GDM1 (cell line): ENCODE measurements at places on chromosomes 7 and 10.

GRCh38 chr10:132848291-132848701 is 62.3 kb upstream of the NKX6-2 start:
- no peak for DNase-seq

- no peak for DNase-seq
Observed at GRCh38 chr10:85623342-85623741, 743.3 kb downstream of the GRID1 start.

GRCh38 chr7:91357379-91357778 is 93.1 kb downstream of the FZD1 start:
- no peak for DNase-seq

DNA sequence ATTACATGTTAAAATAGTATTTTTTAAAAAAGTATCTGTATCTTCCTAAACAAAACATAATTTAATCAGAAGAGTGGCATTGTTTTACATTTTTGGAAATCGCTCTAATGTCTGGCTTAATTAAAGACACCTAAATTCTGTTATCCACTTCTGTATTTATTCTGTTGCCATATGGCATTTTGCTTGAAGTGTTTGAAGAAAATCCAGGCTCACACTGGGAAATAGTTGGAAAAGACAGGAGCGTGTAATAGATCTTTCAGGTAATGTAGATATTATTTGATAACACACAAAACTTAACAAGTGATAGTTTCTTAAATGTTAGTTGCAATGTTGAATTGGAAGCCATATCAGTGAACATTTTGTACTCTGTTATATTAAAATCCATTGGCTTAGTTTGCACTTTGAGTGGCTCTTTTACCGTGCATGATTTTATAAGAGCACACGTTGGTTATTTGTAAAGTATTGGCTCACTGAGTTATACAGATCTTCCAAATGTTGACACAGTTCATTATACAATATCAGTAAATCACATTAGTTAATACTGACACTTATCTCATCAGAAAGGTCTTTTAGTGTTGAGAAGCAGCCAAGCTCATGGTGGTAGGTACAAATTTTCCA is 128.4 kb upstream of the NPVF start:
- no peak for DNase-seq

DNA sequence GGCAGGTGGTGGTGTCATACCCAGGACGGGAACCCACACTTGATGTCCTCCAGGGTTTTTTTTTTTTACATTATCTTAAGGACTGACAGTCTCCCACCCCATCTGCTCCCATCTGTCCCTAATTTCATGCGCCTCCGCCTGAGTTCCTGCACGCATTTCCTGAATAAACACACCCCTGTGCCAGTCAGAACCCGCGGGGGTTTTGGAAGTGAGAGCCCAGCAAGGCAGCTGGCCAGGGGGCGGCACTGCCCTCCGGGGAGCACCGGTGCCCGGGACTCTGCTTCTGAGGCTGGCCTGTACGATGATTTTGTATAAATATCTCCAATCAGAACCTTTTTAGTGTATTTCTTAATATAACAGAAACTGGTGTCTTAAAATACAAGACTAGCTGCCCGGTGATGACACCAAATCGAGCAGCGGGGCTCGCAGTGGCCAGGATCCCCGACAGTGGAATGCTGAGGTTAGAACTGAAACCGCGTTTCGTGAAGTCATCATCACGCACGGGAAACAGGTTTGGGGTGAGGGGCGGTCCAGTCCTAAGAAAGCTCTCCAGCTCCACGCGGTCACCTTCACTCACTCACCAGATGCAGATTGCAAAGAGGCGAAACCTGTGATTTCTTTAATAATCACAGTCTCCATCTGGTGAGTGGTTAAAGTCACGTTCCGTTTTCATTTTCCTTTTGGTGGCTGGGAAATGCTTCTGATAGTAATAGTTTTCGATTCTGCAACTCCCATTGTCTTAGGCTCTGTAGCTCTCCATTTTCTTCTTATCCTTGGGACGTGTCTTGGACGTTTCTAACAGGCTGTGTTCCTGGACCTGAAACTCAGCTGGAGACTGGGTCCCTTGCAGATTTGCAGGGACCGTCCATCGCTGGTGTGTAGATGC is 19.7 kb downstream of the BNIP3 start:
- DNase-seq: no peak

DNA sequence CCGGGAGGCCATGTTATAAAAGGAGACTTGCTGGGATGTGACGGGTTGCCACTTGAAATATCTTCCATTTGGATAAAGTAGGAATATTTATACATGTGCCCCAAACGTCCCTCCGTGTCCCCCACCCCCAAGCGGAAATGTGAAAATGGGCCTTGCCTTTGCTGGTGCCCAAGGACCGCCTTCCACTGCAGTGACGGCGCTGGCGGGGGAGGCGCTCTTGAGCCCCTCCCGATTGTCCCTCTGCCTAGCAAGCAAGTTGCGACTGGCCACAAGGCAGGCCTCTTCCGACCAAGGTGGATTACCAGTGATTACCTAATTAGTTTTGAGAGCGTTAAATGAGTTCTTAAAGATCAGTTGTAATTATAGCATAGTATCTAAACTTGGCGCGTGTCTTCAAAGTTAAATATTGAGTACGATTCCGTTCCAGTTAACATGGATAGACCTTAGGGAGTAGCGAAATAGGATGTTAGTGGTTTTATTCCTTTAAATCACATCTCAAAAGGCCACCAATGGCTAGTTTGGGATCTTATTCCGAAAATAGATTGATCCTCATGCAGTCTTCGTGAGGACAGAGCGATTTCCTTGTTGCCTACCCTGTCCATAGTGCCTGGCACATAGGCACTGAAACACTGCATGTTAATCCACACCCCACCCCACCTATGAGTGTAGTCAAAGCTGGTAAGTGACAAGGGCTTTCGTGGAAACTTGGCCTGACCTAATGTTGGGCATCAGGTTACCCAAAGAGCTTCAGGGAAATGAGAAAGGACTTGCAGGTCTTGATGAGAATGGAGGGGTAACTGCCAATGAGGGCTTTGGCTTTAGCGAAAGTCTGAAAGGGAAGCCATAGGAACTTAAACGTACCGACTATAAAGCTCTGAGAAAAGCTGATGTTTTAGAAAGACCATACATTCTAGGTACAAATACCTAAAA is 1.1 kb downstream of the PPIA start:
- DNase-seq: peak; percentile 67

DNA sequence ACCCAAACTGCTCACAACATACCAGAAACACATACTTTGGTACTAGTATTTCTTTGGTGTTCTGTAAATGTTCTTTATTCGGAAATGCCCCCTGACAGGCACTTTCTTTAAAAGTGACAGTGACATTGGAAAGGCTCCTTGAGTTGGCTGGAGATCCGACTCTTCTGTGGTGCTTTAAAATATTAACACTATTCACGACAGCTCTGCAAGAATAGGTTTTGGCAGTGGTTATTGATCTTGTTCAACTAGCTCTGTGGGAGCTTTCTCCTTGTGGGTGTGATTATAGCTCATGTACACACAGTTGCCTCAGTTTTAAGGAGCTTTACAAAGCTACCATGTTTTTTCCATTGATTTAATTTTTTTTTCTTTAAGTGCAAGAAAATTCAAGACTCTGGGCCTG is 30.3 kb upstream of the SLC39A12 start:
- no peak for DNase-seq

GRCh38 chr10:29783201-29783947 is 148.6 kb upstream of the SVIL start:
- DNase-seq: no peak

DNA sequence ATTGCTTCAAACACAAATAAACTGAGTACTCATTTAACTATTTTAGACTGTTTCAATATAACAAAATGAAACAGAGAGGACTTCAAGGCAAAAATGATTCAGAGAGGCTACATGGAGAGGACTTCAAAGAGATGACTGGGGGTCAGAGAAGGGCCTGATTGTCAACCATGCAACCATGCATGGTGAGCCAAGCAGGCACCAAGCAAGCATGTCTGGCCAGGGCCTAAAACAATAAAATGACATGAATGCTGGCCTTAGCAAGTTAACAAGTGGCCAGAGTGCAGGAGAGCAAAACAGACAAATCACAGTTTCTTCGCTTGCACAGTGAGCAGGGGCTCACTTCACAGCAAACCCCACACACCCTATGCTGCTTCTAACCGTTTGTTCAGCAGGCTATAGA is 356.5 kb upstream of the MTPN start:
- no peak for DNase-seq

- no peak for DNase-seq
Observed at GRCh38 chr10:50336140-50336539, 84.8 kb upstream of the ASAH2 start.

DNA sequence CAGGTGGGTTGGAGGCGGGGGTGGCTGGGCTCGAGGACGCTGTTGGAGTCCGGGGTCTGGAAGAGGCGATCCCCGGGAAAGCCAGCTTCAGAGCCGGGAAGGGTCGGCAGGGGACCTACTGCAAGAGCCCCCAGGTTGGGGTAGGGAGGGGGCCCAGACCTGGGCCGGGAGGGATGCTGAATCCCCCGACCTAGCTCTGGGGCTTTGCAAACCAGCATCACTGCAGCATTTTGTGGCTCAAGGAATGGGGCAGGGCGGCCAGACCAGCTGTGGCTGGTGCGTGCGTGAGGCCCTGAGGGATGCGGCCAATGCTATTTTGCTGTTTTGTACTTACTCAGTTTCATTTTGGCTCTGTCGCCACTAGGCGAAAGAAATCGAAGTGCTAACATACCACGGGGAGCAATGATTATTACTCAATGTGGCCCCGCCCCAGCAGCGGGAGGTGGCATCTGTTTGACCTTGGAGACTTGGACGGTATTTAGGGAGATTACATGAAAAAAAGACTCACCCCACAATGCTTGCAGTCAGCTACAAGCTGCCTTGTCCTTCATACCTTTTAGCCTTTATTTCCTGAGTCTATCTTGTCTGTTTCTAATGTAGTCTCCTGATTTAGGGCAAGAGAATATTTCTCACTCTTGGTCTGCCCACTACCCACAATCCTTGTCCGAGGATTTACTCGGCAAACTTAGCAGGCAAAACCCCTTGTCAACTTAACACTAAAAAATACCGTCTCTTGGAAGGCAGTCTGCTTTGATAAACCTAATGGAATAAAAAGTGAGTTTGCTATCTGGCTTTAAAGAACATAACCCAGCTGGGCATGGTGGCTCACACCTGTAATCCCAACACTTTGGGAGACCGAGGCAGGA is 16.2 kb downstream of the HSPB1 start:
- DNase-seq: peak; percentile 30

- DNase-seq: no peak
Observed at GRCh38 chr7:125529249-125529648, 599.6 kb upstream of the POT1 start.

DNA sequence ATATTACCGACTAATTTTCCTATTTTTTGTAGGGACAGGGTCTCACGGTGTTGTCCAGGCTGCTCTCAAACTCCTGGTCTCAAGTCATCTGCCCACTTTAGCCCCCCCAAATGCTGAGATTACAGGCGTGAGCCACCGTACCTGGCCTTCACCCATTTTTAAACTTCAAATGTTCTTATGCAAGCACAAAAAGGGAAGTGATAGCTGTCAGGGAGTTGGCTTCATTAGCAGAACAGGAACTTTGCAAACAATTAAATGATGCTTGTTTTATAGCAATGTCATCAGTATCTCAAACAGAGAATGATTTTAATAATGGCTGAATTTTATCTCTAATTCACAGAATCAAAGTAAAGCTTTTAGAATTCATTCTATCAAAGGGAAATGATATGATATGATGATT is 49.8 kb upstream of the FAM171A1 start:
- no peak for DNase-seq

DNA sequence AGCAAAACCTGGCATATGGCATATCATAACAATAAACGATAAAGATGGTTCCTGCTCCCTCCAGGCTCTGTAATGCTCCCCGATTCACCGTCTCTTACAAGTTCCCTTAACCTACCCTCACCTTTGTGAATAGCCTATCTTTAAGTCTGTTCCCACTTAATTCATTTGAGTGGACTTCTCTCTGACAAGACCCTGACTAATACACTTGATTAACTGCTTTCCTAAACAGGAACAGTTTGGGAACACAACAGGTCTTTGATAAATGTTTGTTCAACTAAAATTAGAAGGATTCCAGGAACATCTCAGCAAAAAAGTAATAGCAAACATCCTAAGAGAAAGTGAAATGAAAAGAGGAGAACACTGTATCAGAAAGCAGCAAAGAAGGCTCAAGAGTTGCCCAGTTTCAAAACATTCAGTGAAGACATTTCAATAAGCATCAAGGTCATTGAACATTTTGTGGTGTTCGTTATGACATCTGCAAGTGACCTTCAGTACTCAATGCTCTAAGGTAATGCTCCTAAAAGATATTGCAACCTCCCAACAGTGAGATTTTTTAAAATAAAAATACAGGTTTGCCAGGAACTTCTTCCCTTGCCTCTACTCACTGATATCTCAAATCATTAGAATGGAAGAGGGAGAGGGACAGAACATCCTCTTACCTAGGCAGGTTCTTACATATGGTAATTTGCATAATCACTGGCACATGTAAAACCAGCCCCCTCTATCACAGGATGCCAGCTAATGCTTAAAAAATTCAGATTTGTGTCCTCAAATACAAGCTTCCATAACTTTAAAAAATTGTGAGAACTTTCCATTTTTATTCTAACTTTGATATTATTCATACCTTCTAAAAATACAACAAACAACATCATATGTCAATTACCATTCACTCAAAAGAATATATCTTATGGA is 11.4 kb upstream of the ARHGAP12 start:
- no peak for DNase-seq

DNA sequence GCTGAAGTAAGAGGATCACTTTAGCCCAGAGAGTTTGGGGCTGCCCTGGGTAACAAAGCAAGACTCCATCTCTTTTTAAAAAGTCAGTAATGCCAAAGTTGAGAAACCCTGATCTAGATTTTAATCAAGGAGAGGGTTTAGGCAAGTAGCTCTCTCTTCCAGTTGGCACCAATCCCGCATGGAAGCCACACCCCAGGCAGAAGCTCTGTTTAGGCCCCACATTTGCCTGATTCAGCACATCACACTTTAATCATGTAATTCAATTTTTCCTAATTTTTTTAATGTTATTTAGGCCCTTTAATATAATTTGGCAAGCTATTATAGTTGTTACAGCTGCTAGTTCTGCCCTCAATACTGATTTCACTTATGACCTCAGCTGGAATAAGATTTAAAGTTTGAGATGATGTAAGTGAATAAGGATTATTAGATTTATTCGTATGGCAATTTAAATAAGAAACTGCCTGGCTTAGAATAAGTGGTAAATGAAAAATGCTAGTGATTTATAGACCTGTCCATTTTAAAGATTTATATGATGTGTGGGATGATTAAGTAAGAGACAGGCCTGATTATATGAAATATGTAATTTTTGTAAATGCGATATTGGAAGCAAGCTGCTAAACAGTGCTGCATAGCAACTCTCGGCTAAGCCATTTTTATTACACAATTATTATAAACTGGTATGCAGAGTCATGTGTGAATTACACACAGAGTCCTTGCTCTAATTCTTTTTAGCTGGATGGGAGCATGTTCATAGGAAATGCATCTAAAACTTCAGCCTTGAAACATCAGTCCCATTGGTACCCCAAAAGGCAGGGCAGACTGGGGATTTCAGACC is 80.2 kb upstream of the NFE2L3 start:
- no peak for DNase-seq
